ENCODE measurements at places on chromosomes 5 and 9. TPM values are rescaled to one million over a fixed set of nuclear protein-coding genes. Genes with fewer than 3 reads are reported as not detected.

The PITX1 gene
- 14.2 TPM for total RNA-seq

The TMEM8B gene
- 1.8 TPM for total RNA-seq

The SLC36A3 gene
- not detected for total RNA-seq

The ARSB gene
- total RNA-seq: 10.6 TPM

The CNOT8 gene
- 34.4 TPM for total RNA-seq

The STX17 gene
- total RNA-seq: 8.5 TPM

The TMC1 gene
- not detected for total RNA-seq

The SEMA4D gene
- 8.6 TPM for total RNA-seq

The BTNL9 gene
- 1.3 TPM for total RNA-seq

The MYMK gene
- not detected for total RNA-seq

The HSD17B3 gene
- total RNA-seq: not detected

The PCDHB2 gene
- total RNA-seq: 4.5 TPM

The NME5 gene
- not detected for total RNA-seq

The MEIKIN gene
- total RNA-seq: not detected

The PLPP6 gene
- total RNA-seq: 7.8 TPM

The IL12B gene
- total RNA-seq: not detected

The FAM153A gene
- not detected for total RNA-seq

The SLC25A25 gene
- total RNA-seq: 8.6 TPM

The OBP2B gene
- total RNA-seq: not detected

The F12 gene
- 23.9 TPM for total RNA-seq

All from A549 treated with ZK216348 at 1 μM for 4 hours (cell line).